ENCODE measurements at places on chromosomes 4 and X.

GRCh38 chrX:152988536-152989291 is 5.2 kb downstream of the PNMA5 start:
- no peak for DNase-seq

GRCh38 chrX:10199212-10199611 is 42.4 kb downstream of the CLCN4 start:
- DNase-seq, result peak; percentile 50

DNA sequence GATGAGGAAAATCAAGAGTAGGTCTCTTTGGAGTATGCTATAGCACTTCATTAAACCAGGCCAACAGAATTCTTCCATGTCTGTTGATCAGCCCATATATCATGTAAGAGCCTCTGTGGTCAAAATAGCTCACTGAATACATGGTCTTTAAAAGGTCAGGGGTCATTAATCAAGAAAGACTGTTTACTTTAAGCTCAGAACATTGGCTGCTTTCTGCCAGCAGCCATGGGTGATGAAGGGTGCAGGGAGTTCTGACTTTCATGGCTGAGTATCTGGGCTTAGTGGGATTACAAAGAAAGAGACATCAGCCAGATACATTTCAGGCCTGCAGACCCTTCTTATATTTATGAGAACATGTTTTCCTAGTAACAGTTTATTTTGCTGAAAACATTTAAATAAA is 7.1 kb upstream of the C4orf54 start:
- no peak for DNase-seq

GRCh38 chrX:74408304-74408703 is 13.0 kb upstream of the SLC16A2 start:
- no peak for DNase-seq

GRCh38 chrX:19544693-19545305 is 29.5 kb upstream of the MAP3K15 start:
- DNase-seq, result peak; percentile 59

DNA sequence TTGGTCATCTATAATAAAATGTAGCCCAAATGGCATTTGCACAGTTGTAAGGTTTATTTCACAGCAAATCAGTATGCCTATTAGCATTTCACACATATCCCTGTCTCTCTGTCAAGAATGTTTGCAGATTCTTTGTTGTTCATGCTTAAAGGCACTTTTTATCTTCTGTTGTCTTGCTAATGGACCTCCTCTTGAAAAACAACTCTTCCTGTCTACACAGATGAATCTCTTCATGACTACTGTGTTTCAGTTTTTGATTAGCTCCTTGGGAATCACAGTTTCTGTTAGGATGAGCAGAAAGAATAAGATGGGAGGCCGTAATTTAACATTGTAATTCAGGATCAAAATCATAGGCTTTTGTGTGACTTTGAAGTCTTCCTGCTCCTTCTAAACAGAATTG is 35.5 kb upstream of the SLC4A4 start:
- no peak for DNase-seq

GRCh38 chrX:130110379-130111219 is at the start of gene ELF4:
Gene ELF4, minus strand, starts transcription at chrX:130110497. Its CDS starts 29,167 bp downstream, at chrX:130081330.
- DNase-seq, result peak; percentile 57

DNA sequence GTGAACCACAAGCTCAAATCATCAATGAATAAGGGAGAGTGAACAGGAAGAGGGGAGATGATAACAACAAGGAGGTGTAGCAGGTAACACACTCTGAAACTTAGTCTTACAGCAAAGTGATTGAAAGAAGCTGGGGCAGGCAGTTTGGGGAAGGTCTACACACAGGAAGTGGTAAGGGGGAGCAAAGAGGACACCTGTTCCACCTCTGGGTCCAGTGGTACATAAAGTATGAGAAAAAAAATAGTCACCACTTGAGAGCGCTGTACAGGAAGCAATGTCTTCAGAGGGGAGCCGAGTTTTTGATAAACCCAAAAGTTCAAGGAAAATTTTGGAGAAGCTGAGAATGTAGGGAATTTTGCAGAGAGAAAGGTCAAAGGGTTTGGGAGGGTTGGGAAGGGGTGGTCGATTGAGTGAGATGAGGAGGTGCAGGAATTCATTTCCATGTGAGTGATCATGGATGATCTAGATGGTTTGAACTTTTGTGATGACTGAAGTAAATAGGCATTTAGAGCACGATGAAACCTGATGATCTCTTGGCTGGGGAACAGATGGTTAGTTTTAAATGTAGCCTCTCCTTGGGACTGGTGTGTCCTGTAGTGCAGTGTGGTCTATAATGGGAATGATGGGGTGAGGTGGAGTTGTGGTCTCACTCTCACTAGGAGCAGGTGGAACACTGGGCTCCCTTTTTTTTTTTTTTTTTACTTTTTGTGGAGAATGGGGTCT is 142.0 kb downstream of the RBMX2 start:
- DNase-seq, result peak; percentile 13

DNA sequence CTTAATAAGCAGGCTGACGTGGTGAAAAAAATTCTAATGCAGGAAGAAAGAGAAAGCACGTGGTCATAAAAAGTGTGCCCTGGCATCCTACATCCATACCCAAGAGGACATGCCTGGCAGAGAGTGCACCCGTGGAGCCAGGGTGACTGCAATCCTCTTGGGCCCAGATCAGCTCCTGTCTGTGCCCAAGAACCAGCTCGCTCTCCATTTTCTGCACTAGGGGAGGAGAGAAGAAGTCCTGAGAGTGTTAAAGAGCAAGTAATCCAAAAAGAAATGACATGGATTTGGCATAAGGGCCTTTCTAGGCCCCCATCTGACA is 483.1 kb downstream of the BCOR start:
- no peak for DNase-seq

GRCh38 chr4:26323821-26324220 is 3.0 kb downstream of the RBPJ start:
- DNase-seq, result peak; percentile 48

DNA sequence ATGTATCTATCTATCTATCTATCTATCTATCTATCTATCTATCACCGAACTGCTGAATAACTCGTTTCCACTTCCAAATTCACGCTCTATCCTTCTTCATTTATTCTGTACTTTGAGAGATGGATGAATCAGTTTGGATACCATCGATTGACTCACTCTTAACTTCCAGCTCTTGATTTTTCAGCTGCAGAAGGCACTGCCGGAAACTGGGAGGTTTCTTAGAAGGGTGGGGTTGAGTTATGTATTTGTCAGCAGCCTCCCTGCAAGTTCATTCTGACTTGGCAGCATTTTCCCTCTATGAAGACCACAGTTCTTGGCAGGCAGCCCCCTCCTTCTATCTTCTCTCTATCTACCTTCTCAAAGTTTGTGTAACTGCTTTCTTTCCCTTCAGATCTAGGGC is 112.0 kb upstream of the MAGEB18 start:
- DNase-seq, result no peak

DNA sequence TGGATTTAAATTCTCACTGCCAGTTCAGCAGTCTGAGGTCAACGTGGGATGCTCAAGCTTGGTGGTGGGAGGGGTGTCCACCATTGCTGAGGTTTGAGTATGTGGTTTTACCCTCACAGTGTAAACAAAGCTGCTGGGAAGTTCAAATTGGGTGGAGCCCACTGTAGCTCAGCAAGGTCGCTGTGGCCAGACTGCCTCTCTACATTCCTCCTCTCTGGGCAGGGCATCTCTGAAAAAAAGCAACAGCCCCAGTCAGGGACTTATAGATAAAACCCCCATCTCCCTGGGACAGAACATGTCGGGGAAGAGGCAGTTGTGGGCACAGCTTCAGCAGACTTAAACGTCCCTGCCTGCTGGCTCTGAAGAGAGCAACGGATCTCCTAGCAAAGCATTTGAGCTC is 14.9 kb upstream of the RRAGB start:
- no peak for DNase-seq

DNA sequence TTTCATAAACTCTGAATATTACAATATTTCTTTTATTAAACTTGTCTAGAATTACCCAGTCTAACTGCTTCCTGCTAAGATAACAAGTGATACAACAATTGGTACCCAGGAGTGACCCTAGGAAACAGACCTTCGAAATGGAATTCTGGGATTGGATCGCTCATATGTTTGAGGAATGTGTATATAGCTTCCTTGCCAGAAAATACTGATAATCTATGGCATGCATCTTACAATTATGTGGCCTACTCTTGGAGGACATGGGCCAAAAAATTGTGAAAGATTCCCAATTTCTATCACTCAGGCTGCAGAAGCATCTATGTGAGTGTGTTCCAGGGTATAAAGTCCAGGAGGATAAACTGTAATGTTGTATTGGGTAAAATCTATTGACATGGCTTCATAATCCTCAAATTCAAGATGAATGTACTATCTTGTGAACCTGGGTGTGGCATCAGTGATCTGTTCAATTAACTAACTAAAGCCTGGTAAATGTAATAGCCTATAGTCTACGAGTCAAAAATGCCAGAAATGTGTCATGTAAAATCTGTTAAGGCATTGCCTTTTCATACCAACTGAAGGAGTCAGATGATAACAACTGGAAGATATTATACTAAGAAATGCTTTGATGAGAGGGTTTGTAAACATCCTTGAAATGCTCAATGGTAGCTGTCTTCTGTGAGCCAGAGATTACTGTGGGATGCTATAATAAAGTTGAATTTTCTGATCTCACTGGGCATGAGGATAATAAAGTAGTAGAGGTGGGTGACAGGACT is 1499.3 kb downstream of the PCDH7 start:
- no peak for DNase-seq

DNA sequence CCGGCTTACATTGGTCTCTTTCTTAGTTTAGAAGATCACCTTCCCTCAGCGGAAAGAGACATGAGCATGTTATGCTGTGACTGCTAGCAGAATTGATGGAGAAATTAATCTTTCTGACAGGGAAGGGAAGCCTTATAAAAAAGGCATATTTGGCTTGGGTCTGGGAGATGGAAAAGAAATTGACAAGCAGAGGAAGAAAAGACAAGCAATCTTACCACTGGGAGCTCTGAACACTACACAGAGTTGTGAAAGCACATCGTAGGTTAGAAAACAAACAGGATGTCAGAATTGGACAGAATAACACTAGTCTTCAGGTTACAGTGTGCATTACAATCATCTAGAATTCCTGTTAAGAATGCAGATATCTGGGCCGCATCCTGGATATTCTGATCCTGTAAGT is 1493.8 kb upstream of the IGFBP7 start:
- no peak for DNase-seq

DNA sequence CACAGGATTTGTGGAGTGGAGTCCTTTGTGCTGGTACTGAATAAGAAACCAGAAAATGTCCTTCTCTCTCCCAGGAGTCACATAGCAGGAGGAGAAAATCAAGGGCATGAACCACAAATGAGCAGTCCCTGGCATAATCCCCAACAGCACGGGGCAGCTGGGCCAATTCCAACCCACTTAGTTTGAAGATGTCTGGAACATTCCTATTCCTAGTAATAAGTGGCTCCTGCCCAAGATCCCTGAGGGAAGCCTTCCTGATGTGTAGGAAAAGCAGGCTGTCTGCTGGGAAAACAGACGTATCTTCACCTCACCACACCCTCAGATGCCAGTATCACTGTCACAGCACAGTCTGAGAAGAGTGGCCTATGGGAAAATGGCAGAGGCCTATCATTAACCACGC is 182.8 kb upstream of the MAP3K15 start:
- peak; percentile 79 for DNase-seq

DNA sequence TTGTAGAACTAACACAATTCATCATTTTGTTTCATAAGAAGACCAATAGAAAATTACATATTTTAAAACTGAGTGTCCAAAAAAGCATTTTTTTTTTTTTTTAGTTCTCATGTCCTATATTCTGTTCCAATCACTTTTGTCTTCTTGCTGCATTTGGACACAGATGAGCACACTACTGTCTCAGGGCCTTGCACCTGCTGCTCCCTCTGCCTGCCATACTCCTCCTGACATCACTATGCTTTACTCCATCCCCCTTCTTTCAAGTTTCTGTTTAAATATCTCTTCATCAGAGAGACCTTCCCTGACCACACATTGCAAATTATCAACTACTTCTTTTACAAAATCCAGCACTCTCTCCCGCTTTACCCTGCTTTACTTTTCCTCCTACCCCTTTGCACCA is 230.7 kb upstream of the GK2 start:
- no peak for DNase-seq

GRCh38 chr4:130147641-130148040 is 1051.7 kb downstream of the C4orf33 start:
- DNase-seq, result no peak

- no peak for DNase-seq
Observed at GRCh38 chr4:131091896-131092295, 1995.9 kb downstream of the C4orf33 start.

DNA sequence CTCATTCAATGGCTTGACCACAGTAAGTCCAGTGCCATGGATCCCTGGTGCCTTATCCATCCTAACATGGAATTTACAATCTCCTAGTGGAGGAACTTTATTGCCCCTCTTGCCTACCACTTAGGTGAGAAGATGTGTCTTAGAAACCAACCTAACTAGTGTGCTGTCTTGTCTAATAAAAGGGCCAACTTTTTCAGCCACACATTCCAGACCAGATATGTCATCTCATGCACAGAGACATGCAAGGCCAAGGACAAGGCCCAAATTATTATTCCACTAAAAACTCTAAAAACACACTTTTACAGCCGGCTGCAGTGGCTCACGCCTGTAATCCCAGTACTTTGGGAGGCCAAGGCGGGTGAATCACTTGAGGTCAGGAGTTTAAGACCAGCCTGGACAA is 10.6 kb upstream of the PRDX4 start:
- peak; percentile 48 for DNase-seq

DNA sequence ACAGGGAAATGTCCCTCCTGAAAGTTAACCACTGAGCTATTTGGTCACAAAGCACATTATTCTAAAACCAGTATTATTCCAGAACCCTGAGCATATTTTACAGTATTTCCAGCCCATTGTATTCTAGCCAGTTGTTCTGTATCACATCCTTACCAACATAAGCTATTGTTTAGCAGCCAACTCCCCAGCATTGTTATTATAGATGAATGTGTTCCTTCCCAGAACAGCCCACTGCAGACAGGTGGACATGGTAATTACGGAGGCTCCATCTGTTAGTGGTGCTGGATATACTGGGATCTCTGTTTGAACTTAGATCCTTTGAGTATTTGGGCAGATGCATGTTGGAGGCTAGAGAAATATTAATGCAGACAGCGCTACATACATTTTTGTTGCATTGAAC is 126.1 kb downstream of the MGST2 start:
- no peak for DNase-seq

GRCh38 chrX:136055651-136056221 is 70.5 kb downstream of the SLC9A6 start:
- peak; percentile 95 for DNase-seq

- DNase-seq, result peak; percentile 37
Observed at GRCh38 chrX:154546354-154547244, at the start of gene G6PD. Gene G6PD, minus strand, starts transcription at chrX:154546846. Its CDS starts 691 bp downstream, at chrX:154546155.

GRCh38 chr4:89753601-89754066 is 83.3 kb downstream of the SNCA start:
- peak; percentile 98 for DNase-seq

Data from AG10803 (cell line).